ENCODE measurements at places on chromosomes 7 and 10. TPM values are rescaled to one million over a fixed set of nuclear protein-coding genes. Genes with fewer than 3 reads are reported as not detected.

- no peak for DNase-seq
These were observed 8.8 kb downstream of the CAPZA2 start for GRCh38 chr7:116871061-116871700.

DNA sequence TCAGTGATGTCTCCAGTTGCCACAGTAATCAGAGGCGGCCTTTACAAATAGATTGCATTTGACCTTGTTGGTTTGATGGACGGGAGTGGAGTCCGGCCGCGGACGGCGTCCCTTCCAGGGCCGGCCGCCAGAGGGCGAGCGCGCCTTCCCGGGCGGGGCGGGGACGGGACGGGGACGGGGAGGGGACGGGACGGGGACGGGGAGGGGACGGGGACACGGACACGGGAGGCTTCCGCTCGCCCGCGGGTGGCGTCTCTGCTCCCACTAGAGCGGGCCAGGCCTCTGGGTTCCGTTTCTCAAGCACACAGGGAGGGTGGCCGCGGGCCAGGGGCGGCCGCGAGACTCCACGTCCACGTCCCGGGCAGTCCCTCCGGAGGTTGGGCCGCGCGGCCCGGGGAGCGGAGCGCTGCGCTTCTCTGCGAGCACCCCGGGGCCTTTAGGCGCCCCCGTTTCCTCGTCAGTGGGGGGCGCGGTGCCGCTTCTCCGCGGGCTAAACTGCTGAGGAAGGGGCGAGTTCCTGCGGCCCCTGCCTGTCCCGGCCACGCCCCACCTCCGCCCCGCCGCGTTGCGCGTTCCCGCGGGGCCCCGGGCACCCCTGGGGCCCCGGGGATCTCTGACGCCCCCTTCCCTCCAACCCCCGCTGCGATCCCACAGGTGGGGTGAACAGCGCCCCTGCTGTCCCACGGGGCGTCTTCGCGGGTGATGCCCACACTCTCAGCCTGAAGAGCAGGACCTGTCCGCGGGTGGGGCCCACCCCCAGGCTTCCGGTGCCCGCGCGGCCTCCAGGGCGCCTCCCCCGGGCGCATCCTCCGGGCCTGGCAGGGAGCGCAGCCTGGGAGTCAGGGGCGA lies 84.2 kb upstream of the MKI67 start:
- DNase-seq: peak; percentile 74

DNA sequence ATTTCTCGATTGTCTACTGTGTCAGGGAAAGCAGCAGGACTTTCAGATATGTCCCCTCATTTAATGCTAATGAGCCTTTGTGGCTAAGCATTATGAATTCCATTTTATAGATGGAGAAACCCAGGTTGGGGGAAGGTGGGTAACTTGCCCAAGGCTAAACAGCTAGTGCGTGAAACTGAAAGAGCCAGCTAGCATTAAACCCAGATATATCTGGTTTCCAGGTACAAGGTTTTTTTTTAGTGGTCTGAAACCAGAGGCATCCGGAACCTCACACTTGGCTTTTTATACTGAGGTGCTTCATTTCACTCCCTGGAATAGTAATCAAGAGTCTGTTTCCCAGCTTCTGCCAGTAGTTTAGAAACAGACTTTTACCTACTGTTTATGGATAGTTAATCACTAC lies 694.8 kb downstream of the PHTF2 start:
- DNase-seq: no peak

DNA sequence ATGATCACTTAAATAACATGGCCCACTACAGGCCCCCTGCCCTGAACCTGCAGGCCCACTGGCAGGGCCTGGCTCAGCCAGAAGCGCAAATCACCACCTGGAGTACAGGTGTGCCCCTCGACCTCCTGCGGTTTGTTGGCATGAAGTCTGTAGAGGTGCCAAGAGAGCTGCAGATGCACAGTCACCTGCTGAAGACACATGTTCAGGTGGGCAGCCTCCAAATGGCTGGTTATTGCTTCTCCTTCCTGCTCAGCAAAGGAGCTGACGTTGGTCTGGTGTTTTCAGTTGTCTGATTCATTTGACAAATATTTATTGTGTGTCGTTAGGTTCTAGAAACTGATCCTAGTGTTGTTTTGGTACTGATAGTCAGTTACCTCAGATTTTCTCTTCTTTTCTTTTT lies 29.0 kb downstream of the DHTKD1 start:
- DNase-seq: no peak

DNA sequence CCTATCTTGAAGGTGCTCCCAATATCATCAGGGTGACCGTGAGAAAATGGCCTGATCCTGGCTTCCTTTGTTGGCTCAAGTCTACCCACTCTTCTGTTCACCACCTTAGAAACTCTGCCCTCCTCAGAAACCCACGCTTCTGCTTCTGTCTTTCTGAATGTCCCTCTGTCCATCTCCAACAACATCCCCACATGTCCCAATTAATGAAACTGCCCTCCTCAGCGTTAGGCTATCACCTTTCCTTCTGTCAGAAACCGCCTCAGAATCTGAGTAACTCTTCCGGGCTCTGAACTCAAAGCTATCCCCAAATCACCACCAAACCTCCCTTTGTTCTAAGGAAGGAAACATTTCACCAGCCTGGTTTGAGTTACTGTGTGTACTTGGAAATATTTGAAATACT lies 315.8 kb upstream of the ZNF32 start:
- DNase-seq: no peak

DNA sequence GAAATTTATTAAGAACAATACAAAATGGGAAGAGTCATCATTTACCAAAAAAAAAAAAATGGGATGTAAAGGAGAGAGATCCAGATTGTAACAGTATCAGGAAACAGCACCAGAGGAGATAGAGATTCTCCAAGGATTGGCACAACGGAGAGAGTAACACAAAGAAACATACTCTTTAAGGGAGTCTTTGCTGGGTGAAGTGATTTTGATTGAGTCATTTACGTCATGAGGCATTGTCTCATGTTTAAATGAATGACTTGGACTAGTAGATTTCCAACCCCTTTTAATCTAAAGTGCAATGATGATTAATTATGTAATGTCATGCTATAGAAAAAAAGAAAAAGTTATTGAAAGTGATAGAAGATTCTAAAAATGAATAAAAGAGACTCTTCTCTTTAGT lies 68.8 kb downstream of the ITGB8 start:
- DNase-seq: no peak

DNA sequence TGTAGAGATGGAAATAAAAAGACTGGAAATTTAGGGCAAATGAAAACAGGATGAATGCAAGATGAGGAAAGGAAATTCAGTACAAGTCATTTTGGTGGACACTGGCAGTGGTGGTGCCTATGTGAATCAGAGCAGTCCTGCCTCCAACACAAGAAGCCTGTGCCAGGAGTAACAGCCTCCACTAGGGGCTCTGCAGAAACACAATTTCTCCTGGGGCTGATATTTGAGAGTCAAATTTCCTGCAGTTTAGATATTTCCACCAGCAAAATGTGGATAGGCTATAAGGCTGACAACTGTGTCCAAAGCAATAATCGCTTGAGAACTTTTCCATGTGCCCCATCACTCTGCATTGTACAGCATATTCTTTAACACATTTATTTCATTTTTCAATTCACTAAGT lies 4.7 kb upstream of the PLXDC2 start:
- no peak for DNase-seq

DNA sequence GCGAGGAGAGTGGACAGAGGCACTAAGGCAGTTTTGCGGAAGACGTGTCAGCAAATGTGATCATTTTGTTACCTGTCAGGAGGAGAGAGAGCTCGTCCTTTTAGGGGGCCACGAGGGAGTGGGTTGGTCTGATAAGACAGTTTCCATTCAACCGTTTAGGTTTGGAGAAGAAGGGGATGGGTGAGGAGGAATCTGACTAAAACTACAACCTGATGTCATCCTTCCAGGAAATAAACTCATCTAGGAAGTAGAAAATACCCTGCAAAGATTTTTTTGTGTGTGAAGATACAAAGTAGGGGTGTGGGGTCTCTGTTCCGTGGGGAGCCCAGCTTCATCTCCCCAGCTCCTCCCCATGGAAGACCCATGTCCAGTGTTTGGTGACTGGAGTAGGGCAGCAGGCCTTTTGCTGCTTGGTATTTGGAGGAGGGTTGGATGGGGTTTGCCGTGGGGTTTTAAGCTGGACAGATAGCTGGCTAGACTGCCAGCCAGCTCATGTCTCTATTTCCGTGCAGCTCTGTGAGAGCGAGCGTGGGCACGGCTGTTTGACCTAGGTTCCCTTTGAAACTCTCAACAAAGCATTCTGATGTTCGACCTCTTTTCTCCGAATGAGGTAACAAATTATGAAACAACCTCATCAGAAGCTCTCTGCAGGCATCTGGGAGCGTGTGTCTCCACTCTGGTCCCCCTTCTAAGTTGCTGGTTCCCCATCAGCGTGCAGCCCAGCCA lies 136.0 kb upstream of the TCF7L2 start:
- no peak for DNase-seq

- no peak for DNase-seq
These were observed 97.6 kb downstream of the SEM1 start for GRCh38 chr7:96612034-96612433.

DNA sequence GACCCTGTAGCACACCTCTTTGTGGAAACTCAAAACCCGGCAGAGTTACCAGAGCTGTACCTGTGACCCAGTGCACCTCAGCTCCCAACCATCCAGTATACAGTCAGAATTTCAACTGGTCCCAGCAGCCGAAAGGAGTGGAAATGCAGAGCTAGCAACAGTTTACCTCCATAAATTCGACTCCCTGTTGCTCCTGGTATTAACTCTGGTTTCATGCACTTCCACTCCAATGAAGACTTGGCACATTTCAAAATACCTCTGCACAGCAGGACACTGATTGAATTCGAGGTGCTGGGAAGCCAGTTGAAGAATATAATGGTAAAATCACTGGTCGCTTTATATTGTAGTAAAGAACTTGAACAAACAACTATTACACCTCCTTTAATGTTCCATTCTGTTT lies 17.9 kb upstream of the TIAL1 start:
- no peak for DNase-seq

GRCh38 chr10:21749788-21750187 lies 215.8 kb downstream of the MLLT10 start:
- no peak for DNase-seq

- no peak for DNase-seq
These were observed 20.5 kb downstream of the CASD1 start for GRCh38 chr7:94530109-94530508.

The MMD2 gene
- polyA plus RNA-seq: not detected

The ENO4 gene
- 0.19 TPM for polyA plus RNA-seq
